SK-N-SH (cell line): ENCODE measurements at places on chromosomes 7 and 10.

DNA sequence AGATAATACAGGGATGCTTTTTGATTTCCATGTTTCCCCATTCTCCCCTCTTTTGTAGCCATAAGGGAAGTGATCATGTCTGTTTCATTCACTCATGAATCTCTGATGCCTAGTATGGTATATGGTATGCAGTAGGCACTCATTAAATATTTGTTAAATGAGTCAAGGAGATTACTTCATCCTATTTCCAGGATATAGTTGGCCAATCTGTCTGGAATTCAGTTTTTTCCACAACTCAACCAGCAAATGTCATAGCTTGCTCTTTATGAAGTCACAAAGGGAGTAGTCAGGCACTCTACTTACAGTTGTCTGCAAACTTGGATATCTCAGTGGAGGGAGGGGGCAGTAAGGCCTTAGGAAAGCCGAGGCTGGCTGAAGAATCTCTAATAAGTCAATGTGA is 853.6 kb downstream of the LRMDA start:
- no peaks in the 10 kb centered on the region for H3K36me3 ChIP-seq
- H3K4me3 ChIP-seq: no peak overlapping the region
- H3K27ac ChIP-seq: peak overlapping the region; percentile 22; the same call in 1 of the 2 replicates
- H3K4me1 ChIP-seq: peaks cover 11% of the 10 kb centered on the region; the same call in 1 of the 2 replicates

- H3K4me3 ChIP-seq: no peak overlapping the region
- H3K27me3 ChIP-seq: no peaks in the 10 kb centered on the region
Observed at GRCh38 chr10:88565072-88565471, 18.0 kb downstream of the RNLS start.

GRCh38 chr7:50803359-50804337 is 21.0 kb upstream of the GRB10 start:
- H3K27ac ChIP-seq: no peak overlapping the region
- DNase-seq: no peak
- H3K4me1 ChIP-seq: peaks cover 3% of the 10 kb centered on the region; the same call in 1 of the 2 replicates
- H3K36me3 ChIP-seq: no peaks in the 10 kb centered on the region

DNA sequence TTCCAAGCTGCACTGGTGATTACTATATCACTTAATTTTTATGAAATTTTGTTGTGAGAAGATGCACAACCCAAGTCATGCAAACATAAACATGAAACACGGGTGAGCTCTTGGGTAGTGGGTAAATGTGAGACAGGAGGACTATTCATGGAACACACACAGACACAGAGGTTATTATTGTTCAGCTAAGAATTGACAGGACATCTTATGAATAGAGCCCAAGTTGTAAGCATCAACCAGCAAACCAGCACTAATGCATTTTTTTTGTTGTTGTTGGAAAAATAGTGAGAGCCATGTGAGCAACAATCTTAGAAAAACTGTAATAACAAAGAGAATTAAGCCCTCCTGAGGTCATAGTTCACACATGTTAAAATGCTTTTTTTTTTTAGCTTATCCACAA is 1179.7 kb downstream of the GATA3 start:
- H3K36me3 ChIP-seq: no peaks in the 10 kb centered on the region
- no peak for DNase-seq
- H3K27me3 ChIP-seq: no peaks in the 10 kb centered on the region
- H3K4me1 ChIP-seq: peaks cover 12% of the 10 kb centered on the region; the same call in 1 of the 2 replicates

DNA sequence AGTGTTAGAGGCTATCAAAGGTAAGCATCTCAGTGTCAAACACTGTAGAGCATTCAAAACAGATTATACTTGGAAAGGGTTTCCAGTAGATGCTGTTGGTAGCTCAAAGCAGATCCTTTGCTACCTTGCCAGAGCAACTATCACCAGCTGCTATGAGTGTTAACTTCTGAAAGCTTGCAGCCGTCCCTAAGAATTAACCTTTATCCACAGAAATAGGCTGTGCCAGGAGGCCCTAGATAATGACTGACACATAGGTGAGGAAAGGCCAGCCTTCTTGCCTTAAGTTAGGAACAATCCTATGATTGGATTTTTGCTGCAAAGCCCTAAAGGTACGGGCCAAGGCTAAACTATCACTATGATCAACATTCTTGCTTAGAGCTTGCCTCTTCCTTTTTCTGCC is 263.2 kb downstream of the DGKB start:
- no peaks in the 10 kb centered on the region for H3K27me3 ChIP-seq
- DNase-seq: no peak
- H3K4me3 ChIP-seq: no peak overlapping the region
- H3K4me1 ChIP-seq: no peaks in the 10 kb centered on the region
- H3K27ac ChIP-seq: no peak overlapping the region

DNA sequence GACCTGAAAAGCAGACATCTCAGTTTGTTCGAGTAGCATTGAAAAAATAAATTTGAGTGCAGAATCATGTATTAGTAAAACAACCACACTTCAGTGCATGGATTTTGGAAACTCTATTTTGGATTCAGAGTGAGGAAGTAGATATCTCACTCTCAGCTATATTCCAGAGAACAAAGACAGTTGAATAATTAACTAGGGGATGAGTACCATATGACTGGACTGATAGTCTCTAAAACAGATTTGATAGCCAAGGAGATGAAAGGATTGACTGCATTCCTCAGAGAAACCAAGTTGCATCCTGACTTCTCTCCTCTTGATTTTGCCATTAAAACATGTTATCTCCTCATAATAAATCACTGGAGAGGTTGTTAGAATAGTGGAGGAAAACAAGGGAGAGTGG is 268.4 kb upstream of the SP4 start:
- DNase-seq: no peak
- no peak overlapping the region for H3K27ac ChIP-seq
- H3K4me1 ChIP-seq: no peaks in the 10 kb centered on the region
- H3K4me3 ChIP-seq: no peak overlapping the region

- no peak overlapping the region for H3K27ac ChIP-seq
- no peaks in the 10 kb centered on the region for H3K36me3 ChIP-seq
- no peak overlapping the region for H3K4me3 ChIP-seq
- DNase-seq: no peak
Observed at GRCh38 chr10:45278860-45279498, 36.4 kb downstream of the OR13A1 start.

GRCh38 chr10:97466755-97467154 is 20.8 kb downstream of the ZDHHC16 start:
- H3K4me1 ChIP-seq: no peaks in the 10 kb centered on the region; the same call in 1 of the 2 replicates
- no peak for DNase-seq
- peak overlapping the region; percentile 19; the same call in 1 of the 2 replicates for H3K27ac ChIP-seq
- no peak overlapping the region for H3K4me3 ChIP-seq
- H3K27me3 ChIP-seq: no peaks in the 10 kb centered on the region

GRCh38 chr7:91201442-91202113 is 62.7 kb upstream of the FZD1 start:
- H3K4me3 ChIP-seq: no peak overlapping the region
- no peaks in the 10 kb centered on the region for H3K4me1 ChIP-seq
- peaks cover 5% of the 10 kb centered on the region for H3K36me3 ChIP-seq
- H3K27me3 ChIP-seq: no peaks in the 10 kb centered on the region
- no peak overlapping the region for H3K27ac ChIP-seq
- DNase-seq: peak; percentile 16

DNA sequence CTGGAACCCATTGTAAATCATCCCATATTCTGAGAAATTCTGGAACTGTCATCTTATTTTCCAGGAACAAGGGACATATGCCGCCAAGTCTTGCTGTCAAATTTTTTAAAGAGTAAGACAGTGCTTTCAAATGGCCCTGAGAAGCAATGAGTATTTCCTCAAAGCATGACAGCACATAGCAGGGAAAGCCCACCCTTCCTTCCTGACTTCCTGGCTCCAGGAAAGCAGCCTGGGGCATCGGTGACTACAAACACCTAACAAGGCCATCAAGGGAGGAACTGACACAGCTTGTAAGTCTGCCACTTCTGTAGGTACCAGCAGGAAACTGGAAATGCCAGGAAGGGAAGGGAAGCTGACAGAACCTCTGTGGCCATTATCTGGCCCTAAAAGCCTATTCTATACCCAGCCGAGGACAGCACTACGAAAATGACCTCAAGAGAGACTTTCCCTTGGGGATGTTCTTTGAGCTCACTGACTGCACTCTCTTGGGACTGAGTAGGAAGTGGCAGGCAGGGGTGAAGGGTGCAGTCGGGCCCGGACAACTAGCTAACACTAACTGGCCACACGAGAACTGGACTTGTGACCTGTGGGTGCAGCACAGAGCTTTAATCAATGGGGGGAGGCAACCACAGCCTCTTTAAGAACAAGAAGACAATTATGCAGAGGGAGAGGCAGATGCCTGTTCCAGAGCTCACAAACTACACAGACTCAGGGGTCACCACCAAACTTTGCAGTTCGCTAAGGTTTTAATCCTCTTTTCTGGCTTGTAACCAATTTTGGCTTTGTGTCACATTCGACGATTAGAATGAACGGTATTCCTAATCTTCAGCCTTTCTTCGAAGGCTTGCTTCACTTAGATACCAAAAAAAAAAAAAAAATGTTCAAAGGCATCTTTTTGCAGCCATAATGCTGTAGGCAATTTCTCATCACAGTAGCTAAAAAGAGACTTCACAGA is 52.0 kb downstream of the GRB10 start:
- H3K4me3 ChIP-seq: no peak overlapping the region
- H3K27me3 ChIP-seq: no peaks in the 10 kb centered on the region
- H3K36me3 ChIP-seq: no peaks in the 10 kb centered on the region
- H3K27ac ChIP-seq: no peak overlapping the region

DNA sequence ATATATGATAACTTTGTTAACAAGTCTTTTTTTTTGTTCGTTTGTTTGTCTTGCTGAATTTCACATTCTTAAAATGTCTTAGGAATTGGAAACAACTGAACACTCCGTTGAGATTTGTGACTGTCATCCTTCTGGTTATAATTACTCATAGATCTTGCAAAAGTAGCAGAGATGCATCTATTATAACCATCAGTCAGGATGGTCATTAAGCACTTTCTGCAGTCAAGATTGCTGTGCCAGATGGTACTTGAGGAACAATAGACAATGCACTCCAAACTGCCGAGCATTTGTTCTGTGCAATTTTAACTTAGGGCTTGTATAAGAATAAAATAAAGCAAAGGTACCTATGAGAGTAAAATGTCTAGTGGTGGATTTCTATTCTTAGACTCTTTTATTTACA is 710.1 kb upstream of the KCND2 start:
- no peak overlapping the region for H3K4me3 ChIP-seq
- DNase-seq: no peak
- no peak overlapping the region for H3K27ac ChIP-seq
- no peaks in the 10 kb centered on the region for H3K36me3 ChIP-seq
- no peaks in the 10 kb centered on the region for H3K4me1 ChIP-seq

GRCh38 chr10:51156926-51157325 is 82.6 kb downstream of the PRKG1 start:
- DNase-seq: no peak
- no peaks in the 10 kb centered on the region for H3K4me1 ChIP-seq
- H3K4me3 ChIP-seq: no peak overlapping the region
- H3K27ac ChIP-seq: no peak overlapping the region; the same call in 1 of the 2 replicates
- H3K27me3 ChIP-seq: no peaks in the 10 kb centered on the region
